Stimulated activated CD4-positive, alpha-beta T cell treated with anti-CD3 and anti-CD28 coated beads, TNF-alpha, amount 100 ng/mL, for 4 hours (primary cell): ENCODE measurements at places on chromosomes 16 and 17.

GRCh38 chr17:17361867-17362539, 58.8 kb downstream of the NT5M start:
- no peak for DNase-seq

GRCh38 chr17:2551928-2552327, 40.2 kb upstream of the METTL16 start:
- DNase-seq: no peak

DNA sequence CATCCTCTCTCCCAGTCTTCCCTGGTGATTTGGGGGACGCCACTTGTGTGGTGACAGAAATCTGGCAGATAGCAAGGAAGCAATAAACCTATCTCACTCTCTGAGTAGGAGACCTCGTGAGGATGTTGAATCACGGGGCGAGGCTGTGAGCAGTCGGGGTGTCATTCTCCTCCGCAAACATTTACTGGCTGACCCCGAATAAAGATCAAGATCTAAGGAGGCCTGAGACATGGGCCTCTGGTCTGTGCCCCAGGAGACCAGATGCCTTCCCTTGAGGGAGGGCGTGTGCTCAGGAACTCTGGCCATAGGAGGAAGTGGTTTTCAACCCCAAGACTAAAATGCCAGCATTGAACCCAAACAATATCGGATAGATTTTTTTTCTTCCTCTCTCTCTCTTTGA, 53.1 kb downstream of the FOXL1 start:
- DNase-seq: no peak

GRCh38 chr16:65688301-65688700, 566.4 kb upstream of the CDH11 start:
- no peak for DNase-seq

- no peak for DNase-seq
Measured at GRCh38 chr17:3981455-3981854, 17.2 kb upstream of the ATP2A3 start.

DNA sequence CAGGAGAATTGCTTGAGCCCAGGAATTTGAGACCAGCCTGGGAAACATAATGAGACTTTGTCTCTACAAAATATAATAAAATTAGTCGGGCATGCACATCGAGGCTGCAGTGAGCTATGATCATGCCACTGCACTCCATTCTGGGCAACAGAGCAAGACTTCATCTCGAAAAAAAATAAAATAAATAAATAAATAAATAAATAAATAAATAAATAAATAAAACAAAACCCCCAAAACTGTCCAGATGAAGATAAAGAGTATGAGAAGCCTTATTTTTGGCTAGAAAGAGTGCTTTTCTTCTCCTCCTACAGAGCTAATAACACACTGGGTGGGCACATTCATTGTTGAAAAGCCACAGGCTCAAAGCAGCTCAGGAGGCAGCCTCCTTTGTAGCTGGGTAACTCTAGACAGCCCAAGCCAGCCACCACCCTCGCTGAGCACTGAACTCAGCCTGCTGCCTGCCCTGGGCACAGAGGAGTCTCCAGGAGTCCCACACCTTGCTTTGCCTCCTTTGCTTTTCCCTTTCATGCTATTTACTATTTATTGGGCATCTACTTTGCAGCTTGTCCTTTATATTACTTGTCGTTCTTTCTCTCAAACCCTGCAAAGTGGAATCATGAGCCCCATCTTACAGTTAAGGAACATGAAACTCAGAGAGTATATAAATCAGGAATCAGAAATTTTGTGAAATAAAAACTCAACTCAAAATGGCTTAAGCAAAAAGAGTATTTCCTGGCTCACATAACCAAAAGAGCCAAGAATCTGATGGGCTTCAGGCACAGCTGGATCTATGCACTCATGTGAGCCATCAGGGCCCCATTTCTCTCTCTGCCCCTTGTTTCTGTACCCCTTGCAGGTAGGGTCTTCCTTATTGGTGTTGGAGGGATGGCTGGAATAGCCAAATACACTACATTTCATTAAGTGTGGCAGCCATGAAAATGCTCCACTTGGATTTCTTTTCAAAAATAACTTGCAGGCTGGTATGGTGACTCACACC, 18.1 kb upstream of the C16orf87 start:
- DNase-seq: no peak

DNA sequence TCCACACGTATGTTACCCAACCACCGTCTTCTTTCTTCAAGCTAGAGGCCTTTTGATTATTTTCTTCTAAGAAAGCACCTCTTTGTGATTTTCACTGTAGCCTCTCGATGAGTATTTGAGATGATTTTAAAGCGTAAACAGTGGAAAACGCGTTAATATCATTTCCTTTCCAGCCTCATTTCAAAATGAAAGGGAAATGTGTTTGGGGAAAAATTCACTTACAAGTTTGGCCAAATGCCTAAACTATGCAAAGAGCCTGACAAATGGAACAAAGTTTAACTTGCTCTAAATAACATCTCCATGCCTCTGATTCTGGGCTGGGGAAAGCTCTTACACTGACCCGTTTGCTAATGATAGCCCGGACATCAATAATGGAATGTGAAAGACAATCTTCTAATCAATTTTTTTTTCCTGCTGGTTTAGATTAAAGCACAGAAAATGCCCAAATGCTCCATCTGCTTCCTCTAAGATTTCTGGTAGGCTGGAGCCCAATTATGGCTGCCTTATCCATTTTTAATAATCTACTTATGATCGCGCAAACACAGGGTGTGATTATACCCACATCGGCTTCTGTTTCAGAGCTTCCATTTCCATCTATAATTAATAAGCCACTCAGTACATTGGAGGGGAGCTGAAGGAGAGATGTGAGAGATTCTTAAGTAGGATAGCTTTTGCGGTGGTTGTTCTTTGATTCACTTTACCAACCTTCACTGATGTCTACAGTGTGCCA, 43.5 kb downstream of the HS3ST2 start:
- DNase-seq: no peak

GRCh38 chr17:70171159-70171558, 1.8 kb downstream of the KCNJ2 start:
- no peak for DNase-seq

DNA sequence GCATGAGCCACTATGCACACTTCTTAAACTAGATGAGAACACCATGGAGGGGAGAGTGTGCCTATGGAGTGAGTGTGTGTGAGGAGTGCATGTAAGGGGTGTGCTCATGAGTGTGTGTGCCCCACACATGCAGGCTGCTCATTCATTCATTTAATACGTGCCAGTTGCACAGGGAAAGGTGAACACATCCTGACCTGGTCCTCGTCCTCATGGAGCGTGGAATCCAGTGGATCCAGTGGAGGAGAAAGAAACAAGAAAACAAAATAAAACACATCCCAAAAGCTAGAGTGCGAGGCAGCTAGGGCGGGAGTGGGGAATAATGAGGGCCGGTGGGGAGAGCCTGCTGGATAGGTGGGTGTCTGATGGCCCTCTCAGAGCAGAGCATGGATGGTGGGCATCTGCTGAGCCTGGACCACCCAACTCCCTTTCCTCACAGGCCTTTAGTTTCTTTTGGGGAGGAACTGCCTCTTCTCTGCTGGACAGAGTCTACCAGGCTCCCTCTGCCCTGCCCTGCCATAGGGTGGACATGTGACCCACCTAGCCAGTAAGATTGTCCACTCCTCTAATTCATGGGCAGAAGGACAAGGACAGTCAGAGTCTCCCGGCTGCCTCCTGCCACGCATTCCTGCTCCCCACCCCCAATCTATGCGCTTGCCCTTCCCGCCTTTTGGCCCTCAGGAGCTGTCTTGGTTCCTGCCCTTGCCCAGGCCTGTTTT, 204.3 kb downstream of the RAB11FIP4 start:
- DNase-seq: no peak

GRCh38 chr16:4682616-4683254, 10.6 kb upstream of the NUDT16L1 start:
- no peak for DNase-seq

DNA sequence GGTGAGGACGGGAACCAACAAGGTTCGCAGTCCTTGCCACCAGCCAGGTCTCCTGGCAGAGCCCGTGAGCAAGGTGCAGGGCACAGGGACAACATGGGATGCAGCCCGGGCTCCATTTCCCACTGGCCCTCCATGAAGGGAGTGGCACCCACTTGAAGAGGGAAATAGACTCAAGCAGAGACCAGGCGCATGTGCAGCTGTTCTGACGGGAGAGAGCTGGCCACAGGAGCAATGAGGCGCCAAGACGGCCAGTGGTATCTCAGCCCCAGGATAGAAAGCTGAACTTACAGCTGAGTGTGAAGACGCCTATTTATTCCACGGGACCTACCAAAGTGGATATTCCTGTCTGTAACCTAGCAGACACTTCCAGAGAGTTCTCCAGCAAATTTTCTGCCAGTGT, 8.2 kb upstream of the FOXJ1 start:
- DNase-seq: no peak

- DNase-seq: no peak
Measured at GRCh38 chr16:29899516-29900101, at the start of gene SEZ6L2. Gene SEZ6L2 (minus strand): TSS chr16:29899550. CDS start chr16:29899019, 531 bp downstream.

GRCh38 chr16:643050-643368, 1.4 kb downstream of the MCRIP2 start:
- no peak for DNase-seq

DNA sequence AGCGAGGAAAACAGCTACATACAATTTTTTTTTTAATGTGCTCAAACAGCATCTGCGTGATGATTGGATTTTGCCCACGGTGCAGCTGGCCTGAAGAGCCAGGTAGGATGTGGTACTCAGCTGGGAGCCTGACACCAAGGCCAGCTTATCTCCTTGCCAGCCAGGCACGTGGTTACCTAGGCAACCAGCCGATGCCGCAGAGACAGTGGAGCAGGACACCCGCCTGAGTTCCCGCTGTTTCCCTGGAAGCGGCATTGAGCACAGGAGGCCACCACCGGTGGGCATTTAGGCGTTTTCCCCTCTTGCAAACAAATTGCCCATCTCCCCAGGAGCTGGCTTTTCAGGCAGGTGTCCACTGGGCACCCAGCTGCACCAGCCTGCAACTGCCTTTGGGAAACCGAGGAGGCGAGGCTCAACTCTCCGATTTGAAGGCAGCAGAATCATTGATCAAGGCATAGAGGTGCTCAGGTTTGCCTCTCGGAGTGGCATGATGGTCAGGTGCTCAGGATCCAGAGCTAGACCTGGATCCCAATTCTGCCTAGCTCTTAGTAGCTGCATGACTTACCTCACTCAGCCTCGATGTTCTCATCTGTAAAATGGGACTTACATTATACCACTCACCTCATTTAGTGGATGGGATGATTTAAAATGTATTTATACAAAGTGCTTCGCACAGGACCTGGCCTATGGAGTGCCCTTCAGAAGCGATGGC, 137.5 kb upstream of the PLCG2 start:
- DNase-seq: no peak

GRCh38 chr16:48907906-48908634, 298.1 kb upstream of the N4BP1 start:
- DNase-seq: no peak

GRCh38 chr16:20260215-20261009, 66.9 kb downstream of the GP2 start:
- DNase-seq: no peak

DNA sequence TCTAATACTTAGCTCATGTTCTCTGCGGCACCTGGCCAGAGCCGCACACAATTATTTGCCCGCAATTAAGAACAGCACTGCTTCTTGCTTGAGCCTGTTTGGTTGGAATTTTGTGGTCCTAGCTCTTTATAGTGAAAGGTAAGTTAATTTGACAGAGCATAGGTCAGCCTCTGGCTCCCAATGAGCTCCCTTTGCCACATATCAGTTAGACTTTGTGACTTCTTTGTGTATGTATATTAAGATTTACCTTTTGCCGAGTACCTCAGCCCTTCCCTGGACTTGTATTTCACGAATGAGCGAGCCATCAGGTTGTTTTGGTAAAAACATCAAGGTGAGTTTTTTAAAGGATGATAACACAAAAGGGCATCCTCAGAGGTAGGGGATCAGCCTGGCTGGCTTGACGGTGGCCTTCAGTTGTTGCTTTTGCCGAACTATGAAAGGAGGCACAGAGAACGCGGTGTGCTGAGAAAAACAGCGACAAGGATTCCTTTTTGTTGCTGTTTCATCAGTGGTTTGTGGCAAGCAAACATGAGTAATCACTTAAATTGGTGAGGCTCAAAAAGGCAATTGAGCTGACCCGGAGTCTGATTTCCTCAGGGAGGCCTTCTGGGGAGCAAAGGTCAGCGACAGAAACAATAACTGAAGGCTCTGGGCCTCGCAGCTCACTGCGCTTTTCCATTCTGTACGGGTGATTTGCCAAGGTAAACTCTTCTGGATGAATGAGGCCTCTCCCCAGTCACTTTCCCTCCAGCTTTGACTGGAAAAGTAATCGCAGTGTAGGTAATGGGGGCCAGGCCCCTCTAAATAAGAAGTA, 163.6 kb downstream of the HS3ST3A1 start:
- no peak for DNase-seq

DNA sequence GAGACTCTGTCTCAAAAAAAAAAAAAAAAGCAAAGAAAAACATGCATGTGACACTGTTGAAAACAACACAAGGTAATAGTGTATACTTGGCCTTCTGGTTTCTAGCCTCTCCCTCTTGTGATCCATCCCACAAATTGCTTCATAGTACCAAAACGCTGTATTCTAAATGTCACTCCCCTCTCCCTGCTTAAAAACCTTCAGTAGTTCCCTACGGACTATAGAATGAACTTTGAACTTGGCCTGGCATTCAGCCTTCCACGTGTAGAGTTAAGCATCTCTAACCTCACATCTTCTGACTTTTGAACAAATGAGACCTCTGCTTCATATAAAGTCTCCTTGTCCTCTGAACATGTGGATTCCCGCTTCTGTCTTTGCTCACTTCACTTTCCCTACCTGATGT, 5.1 kb downstream of the ZNF821 start:
- DNase-seq: no peak

- no peak for DNase-seq
Measured at GRCh38 chr17:39663688-39664580, 1.2 kb upstream of the TCAP start.

DNA sequence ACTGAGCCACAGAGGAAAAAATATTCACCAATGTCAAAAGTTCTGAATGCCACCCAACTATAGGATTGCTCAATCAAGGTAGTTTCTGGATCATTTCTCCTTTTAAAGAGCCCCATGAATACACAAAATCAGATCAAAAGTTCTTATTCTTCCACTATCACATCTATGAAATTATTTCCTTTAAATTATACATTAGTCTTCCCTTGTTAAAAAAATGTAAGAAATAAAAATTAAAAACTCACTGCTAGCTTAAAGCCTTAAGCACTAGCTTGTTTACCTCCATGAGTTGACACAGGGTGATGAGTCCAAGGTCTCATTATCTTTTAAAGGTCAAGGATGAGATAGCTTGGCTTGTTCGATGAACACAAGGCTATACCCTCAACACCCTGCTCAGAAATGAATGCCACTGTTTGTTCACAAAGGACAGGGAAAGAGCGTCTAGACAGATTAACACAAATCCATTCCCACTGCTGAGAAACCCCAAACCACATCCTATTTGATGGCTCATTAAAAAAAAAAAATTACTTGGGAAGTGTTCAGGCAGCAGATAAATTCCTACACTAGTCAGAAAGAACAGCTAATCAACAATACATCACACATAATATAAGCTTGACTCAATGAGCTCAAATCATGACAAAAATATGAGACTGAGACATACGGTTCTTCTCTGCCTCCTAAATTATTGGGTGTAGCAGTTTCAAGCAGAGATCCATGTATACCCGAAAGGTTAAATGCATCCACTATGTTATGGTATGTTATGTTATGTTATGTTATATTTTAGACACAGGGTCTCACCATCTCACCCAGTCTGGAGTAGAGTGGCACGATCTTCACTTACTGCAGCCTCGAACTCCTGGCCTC, 118.9 kb downstream of the PARN start:
- no peak for DNase-seq
